ENCODE measurements at places on chromosomes 6 and 20.
A peak's percentile ranks its signal among the peaks of the same experiment; 100 is the strongest.

- DNase-seq = peak; percentile 22
These were observed 44.8 kb downstream of the POPDC3 start for GRCh38 chr6:105135056-105135455.

DNA sequence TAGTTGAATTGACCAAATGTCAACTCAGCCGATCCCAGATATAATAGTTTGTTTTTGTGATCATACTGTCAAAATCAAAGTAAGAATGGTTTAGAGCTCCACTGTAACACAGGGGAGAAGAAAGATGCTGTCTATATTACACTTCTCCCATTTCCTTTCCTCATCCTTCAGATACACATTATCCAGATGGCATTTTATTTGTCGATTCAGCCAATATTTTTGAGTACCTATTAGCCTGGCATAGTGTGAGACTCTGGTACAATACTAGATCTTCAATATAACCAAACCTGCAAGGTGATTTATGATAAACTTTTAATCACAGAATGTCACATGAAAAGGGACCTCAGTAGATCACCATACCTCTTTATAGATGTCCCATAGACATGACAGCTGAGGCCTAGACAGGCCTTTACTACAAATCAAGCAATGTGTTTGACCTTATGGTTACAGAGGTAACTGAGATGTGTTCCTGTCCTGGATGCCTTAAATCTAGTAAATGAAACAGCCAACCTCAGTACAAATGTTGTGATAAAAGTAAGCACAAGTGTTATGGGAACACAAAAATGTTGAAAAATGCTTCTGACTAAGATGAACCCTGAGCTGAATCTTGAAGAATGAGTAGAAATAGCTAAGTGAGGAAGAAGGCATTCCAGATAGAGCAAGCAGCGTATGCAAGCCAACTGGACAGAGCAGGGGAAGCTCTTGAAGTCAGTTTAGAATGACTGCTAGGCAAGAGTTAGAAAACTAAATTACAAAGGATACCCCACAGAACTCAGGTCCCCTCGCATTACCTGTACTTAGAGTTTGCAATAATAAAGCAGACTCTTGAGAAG is 1.9 kb downstream of the FBXO9 start:
- DNase-seq = no peak

GRCh38 chr6:14117158-14118090 is at the start of gene CD83:
Gene CD83 (plus strand): TSS chr6:14117772. CDS start chr6:14117812, 40 bp downstream.
- DNase-seq = no peak

GRCh38 chr6:82264824-82265223 is 17.3 kb upstream of the IBTK start:
- DNase-seq = no peak

DNA sequence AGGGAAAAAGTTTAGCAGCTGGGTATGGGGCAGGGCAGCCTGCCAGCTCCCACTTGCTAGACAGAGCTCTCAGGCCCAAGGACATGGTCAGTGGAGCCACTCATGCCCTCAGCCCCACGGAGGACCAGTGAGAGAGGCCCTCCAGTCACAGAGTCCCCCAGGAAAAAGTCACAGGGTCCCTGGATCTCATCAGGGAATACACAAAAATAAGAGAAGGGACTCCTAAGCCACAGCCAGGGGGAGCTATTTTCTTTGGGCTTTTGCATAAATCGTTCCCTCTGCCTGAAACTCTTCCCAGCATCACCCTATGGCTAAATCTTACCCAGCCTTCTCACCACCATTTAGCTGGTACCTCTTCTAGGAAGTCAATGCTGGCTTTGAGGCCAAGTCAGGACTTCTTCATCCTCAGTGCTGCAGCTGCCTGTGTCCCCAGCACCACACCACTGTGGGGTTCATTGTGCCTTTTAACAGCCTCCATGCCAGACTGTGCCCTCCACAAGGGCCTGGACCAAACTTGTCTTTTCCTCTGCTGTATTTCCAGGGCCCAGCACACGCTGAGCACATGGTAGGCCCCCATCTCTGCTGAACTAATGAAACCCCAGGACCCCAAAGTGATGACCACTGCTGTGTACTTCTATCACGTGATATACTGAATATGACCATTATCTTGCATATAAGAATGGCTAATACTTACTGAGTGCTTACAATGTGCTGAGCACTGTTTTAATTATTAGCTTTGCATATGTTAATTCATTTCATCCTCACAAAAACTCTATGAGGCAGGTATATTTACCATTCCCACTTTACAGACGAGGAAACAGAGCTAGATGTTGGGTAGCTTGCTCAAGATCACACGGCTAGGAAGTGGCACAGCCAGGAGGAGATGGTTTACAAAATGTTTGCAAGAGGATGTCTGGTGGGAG is 2.0 kb downstream of the ZNF335 start:
- DNase-seq = no peak

- peak; percentile 18 for DNase-seq
These were observed 57.6 kb downstream of the ZNF831 start for GRCh38 chr20:59221049-59221706.

DNA sequence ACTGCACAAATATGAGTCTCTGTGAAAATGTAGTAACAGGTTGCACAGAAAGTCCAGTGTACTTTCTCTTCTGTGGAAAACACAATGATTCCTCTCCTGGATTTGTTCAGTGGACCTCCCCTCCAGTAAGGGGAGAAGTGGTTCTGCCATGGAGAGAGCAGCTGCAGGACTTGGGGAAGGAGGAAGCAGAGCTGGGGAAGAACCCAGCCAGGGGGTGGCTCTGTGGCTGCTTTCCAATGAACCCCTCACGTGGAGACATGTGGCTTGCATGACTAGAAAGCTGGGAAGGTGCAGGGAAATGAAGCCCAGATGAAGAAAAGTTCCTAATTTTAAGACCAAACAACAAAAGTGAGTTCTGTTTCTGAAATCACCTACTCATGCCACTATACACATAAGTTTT is 31.9 kb downstream of the HMGN3 start:
- DNase-seq = no peak

GRCh38 chr6:8279041-8279805 is 156.1 kb downstream of the SLC35B3 start:
- no peak for DNase-seq

DNA sequence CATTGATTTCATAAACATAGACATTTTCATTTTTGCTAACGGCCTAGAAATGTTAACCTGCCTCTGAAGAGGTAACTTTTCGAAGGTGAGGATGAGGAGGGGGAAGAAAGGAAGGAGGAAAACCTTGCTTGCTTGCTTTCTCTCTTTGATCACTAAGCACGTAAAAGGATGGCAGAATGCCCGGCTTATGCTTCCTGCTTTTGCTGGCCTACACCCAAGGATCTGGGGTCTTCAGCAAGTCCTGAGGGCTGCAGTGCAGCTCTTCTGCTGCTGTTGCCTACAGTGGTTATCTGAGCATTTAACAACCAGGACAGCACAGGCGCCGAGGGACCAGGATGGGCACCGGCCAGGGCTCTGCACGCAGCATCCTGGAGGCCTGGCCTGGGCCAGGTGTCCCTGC is 150.8 kb upstream of the TAB2 start:
- DNase-seq = no peak

- DNase-seq = no peak
These were observed 1.4 kb downstream of the NFYA start for GRCh38 chr6:41073968-41074691.
